Fibroblast of skin of right biceps (primary cell): ENCODE measurements at places on chromosomes 11 and 22.

DNA sequence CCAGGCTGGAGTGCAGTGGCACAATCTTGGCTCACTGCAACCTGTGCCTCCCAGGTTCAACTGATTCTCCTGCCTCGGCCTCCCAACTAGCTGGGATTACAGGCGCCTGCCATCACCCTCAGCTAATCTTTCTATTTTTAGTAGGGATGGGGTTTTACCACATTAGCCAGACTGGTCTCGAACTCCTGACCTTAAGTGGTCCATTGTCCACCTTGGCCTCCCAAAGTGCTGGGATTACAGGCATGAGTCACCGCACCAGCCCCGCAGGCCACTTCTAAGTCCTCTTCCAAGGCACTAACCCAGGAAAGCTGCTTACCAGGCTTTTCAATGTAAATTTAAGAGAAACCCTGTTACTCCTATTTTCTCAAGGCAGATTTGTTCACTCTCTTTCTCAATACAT, 50.4 kb downstream of the DENND5A start:
- no peak for DNase-seq

GRCh38 chr11:11247576-11247975, 105.5 kb downstream of the CSNK2A3 start:
- no peak for DNase-seq

DNA sequence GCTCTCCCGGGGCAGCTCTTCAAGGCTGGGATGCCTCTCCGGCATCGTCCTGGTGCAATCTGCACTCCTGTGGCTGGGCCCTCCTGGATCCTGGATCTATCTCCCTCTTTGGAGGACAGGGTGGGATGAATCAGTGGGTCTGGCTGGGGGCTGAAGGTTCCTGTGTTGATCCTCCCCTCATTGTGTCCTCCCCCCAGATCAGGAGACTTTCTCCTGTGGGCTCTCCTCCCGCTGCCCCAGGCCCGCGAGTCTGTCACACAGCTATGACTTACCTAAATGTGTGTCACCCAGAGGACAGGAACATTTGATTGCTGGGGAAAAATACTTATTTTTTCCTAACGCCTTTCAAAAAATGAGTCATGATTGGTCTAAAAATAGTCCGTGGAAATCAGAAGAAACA, 106.8 kb upstream of the NECTIN1 start:
- no peak for DNase-seq

- DNase-seq: no peak
Observed at GRCh38 chr11:96744697-96745096, 354.9 kb downstream of the JRKL start.

GRCh38 chr11:18741783-18742182, 15.8 kb upstream of the IGSF22 start:
- no peak for DNase-seq

GRCh38 chr11:133947321-133947756, 9.4 kb downstream of the IGSF9B start:
- peak; percentile 41 for DNase-seq

GRCh38 chr11:133277886-133278285, 254.4 kb downstream of the OPCML start:
- no peak for DNase-seq
